ENCODE measurements at places on chromosomes 6 and 20.
A peak's percentile ranks its signal among the peaks of the same experiment; 100 is the strongest.

- DNase-seq = no peak
Observed at GRCh38 chr20:58216334-58216733, 12.1 kb downstream of the ANKRD60 start.

GRCh38 chr6:134422426-134423231, 104.7 kb upstream of the SGK1 start:
- DNase-seq = no peak

GRCh38 chr20:50216543-50217206, 26.0 kb downstream of the CEBPB start:
- DNase-seq = no peak

GRCh38 chr6:56507517-56507916, 135.2 kb downstream of the DST start:
- DNase-seq = no peak

DNA sequence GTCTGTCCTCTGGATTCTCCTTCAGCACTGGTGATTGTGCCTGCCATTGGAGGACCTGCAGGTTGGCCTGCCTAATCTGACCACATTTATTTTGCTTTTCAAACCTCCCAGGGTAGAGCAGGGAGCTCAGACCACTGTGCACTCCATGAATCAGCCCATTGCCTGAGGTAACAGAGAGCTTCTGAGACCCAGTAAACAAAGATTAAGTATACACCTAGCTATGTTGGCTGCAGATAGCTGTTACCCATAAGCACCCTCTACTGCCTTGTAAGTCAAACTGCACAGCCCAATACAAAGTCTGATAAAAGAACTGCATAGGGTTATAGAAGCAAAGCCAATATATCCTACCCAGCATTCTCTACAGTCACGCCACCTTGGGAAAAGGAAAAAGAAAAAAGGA, 338.7 kb downstream of the HTR1B start:
- DNase-seq = no peak

DNA sequence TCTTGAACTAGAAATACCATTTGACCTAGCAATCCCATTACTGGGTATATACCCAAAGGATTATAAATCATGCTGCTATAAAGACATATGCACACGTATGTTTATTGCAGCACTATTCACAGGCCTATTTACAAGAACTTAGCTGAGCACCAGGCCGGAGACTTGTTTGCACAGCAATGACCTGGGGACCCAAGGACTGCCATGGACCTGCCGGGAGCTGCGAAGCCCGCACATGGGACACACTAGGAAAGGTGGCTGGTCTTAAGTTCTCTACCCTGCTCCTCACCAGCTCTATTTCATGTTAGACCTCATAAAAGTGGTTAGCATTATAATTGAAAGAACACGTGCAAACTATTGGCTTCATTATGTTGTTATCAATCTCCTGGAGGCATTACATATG, 70.4 kb upstream of the CST7 start:
- DNase-seq = no peak

GRCh38 chr6:41061196-41061726, 8.3 kb downstream of the APOBEC2 start:
- DNase-seq = no peak

GRCh38 chr6:32196682-32197616, 4.5 kb upstream of the GPSM3 start:
- no peak for DNase-seq

- DNase-seq = no peak
Observed at GRCh38 chr6:90135667-90136066, 161.0 kb downstream of the BACH2 start.

- DNase-seq = no peak
Observed at GRCh38 chr20:10735195-10735949, 61.6 kb upstream of the JAG1 start.

- peak; percentile 80 for DNase-seq
Observed at GRCh38 chr6:34237722-34238584, 1.3 kb downstream of the HMGA1 start.

GRCh38 chr20:1764136-1765033, 106.8 kb upstream of the SIRPG start:
- peak; percentile 63 for DNase-seq

DNA sequence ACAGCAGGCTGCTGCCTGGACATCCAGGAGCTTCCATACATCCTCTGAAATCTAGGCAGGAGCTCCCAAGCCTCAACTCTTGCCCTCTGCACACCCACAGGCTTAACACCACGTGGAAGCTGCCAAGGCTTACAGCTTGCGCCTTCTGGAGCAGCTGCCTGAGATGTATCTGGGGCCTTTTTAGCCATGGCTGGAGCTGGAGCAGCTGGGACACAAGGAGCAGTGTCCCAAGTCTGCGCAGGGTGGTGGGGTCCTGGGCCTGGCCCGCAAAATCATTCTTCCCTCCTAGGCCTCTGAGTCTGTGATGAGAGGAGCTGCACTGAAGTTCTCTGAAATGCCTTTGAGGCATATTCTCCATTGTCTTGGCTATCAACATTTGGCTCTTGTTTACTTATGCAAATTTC, 255.0 kb downstream of the DLL1 start:
- DNase-seq = no peak

DNA sequence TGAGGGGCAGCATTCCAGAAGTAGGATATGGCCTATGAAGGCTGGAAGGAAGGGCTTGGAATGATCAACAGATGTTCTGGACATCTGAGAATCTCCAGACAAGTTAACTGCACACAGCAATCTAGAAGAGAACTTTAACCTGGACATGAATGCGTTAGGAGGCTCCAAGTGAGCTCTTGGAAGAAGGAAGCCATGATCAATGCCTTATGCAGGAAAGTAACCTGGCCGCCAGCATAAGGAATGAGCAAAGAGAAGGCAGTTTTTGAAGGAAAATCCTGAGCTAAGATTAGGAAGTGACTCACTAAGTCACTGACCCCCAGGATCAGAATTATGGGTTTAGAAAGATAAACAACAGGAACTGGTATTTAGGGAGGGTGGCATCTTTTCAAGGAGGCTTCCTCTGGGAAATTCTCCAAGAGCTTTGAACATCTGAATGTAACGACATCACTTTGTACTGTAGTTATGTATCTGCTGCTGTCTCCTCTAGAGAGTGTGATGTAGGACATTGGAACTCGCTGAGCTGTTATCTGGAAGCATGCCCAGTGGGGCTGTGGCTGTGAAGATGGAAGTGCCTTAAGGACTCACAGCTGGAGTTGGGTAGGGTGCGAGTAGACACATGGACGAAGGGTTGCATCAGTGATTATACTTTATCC, 236.8 kb downstream of the PACRG start:
- no peak for DNase-seq

DNA sequence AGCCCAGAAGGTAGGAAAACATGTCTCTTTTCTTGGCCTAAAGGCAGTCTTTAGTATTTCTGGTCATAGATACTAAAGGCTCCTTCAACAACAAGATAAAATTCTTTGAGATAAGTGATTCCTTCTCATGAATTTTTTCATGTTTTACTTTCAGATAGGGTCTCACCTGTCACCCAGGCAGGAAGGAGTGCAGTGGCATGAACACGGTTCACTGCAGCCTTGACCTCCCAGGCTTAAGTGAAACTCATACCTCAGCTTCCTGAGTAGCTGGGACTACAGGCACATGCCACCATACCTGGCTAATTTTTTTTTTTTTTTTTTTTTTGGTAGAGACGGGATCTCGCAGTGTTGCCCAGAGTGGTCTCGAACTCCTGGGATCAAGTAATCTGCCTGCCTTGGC, 9.1 kb downstream of the PNLDC1 start:
- DNase-seq = no peak

- DNase-seq = no peak
Observed at GRCh38 chr6:72619883-72620696, 1.8 kb upstream of the KCNQ5 start.

DNA sequence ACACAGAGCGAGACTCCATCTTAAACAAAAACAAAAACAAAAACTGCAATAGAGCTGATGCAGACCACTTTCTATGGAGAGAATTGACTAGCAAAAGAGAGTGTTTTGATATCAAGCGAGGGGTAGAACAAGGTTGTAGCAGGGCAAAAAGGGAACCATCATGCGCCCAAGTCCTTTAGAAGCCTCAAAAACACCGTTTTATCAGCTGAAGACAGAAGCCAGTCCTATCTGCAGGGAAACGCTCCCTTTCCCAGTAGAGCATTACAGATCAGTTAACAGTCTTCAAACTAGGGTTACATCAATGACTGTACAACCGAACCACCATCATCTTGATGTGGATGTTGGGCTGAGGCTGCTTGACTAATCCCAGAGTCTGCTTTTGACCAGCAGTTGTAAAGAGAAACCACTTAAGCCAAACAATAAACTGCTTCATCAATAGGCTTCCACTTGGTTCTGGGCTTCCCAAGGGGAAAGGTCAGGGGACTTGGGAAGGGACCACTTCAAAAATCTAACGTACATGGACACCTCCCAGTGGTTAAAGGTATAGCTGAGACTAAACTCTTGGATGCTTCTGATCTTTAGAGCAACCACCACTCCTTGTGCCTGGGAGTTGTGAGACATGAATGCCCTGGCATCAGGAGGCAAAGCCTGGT, 59.6 kb upstream of the SPDEF start:
- no peak for DNase-seq

DNA sequence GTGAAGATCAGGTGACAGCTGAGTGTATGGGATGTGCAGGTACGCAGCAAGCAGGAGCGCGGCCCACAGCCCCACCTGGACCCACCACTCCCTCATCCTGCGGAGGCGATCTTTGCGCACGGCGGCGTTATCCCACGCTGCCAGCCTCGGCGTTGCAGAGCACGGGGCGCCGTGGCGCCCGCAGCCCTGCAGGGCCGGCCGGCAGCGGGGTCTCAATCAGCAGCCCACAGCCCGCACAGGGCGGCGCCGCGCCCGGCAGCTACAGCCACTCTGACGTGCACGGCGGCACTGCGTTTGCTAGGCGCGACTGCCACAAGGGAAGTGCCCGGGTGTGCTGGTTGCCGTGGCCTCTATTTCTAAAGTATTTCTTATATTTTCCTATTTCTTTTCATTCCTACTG, 46.9 kb downstream of the LAMA2 start:
- no peak for DNase-seq

DNA sequence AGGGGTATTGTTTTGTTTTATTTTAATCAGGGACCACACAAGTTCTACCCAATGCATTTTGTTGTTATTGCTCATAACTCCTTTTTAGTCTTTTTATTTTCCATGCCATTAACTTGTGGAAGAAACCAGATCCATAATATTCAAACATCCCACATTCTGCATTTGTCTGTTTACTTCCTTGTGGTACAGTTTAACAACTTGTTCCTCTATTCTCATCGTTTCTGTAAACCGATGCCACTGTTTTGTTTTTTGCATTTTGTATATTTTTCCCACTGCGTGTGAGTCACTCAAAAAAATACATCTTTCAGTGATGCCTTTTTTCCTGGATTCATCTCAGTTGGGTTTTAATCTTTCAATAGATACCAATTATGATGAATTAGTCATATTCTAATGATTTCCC, 22.3 kb downstream of the SF3B5 start:
- no peak for DNase-seq

DNA sequence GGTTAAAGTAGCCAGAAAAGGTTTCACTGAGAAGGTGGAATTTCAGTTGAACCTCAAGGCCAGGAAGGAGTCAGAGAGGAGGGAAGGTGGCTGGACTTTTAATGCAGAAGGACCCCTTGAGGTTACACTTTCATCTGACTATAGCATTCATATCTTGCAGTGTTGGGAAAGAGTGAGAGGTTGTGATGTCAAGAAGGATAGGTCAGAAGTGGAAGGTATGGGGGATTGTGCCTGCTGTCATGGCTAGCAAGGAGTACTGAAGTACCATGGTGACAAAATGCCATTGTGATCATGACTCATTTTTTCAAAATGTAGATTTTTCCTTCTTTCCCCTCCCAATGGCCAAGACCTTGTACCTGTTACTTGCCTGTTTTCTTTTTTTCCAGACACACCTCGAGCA, 5.2 kb upstream of the BACH2 start:
- no peak for DNase-seq

GRCh38 chr6:71392276-71392675, 103.7 kb downstream of the OGFRL1 start:
- no peak for DNase-seq

GRCh38 chr6:126660376-126660775, 320.5 kb downstream of the CENPW start:
- no peak for DNase-seq

DNA sequence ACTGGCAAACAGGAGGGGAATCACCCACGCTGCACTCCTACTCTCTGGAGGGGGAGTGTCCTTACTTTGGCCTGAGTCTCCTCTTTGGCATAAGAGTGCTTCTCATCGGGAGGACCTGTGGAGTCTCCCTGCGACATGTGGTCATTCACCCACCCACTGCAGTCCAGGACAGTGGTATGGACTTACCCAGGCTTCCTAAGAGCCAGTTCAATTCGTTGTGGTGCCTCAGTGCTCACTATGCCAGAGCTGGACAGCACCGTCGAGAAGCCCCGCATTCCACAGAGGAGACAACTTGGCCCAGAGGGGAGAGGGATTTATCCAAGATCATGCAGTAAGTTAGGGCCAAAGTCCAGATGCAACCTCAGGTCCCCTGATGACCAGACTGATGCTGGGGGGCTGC, 86.2 kb upstream of the CCDC167 start:
- no peak for DNase-seq

DNA sequence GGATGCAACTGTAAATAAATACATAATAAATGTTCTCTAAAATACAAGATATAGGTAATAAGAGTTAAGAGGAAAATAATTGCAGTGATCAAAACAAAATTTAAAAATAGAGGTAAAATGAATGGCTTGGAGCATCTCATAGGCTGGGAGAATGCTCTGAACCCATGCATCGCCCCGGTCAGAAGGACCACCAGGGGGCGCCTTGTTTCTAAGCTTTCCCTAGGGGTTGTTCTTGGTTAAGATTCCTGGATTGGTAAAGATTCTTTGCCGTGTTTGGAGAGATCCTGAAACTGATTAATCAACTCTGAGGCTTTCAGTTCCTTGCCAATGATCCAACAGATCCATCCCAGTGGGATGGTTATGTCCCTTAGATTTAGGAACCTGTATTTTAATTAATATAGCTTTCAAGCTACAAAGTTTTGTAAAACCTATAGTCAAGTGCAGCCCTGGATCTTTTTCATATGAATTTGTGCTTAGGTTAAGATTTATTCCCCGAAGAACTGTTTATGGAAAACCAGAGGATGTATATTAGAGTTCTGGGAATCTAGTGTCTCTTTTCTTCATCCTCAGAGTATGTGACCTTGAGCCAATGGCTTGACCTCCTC, 45.3 kb upstream of the PRELID3B start:
- peak; percentile 68 for DNase-seq

DNA sequence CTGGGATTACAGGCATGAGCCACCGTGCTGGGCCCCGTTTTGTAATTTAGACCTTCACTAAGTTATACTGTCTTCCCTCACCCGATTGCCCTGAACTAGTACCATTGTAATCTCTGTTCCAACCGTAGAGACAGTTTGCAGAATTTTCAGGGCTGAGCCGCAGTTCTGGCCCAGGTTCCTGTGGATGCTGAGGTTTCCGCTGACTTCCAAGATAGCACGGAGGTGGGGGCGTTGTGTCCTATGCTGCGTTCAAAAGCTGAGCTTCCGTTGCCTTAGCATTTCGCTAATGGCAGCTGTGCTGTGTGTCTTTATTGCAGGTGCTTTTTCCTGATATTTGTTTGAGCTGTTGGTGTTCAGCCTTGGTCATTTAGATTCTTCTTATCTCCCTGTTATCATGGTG, 137.0 kb downstream of the SOX4 start:
- DNase-seq = no peak

GRCh38 chr6:165119231-165120020, 190.0 kb downstream of the C6orf118 start:
- DNase-seq = no peak
